ENCODE measurements at places on chromosomes 16 and 17. TPM values are rescaled to one million over a fixed set of nuclear protein-coding genes. Genes with fewer than 3 reads are reported as not detected.

- peaks cover 16% of the 10 kb centered on the region for H3K27me3 ChIP-seq
- peaks cover 3% of the 10 kb centered on the region for H3K4me1 ChIP-seq
- peaks cover 10% of the 10 kb centered on the region for H3K36me3 ChIP-seq
Observed at GRCh38 chr17:44925731-44926697, 10.7 kb upstream of the GFAP start.

DNA sequence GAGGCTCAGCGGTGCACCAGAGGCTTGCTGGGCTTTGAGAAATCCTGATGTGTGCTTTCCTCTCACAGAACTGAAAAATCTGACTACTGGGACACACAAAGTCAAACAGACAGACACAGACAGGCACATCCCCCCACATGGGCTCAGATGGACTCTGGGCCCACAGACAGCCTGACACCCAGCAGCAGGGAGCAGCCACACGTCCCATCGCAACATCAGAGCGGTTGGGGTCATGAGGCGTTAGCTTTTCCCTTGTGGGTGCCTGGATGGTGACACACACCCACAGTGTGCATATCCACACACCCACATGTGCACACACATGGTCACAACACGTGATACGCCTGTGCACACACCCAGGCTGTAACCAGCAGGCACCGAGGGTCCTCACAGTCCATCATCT lies 6.3 kb downstream of the SPNS3 start:
- H3K4me3 ChIP-seq: no peak overlapping the region
- DNase-seq: no peak
- no peak overlapping the region for H3K27ac ChIP-seq
- peaks cover 21% of the 10 kb centered on the region for H3K4me1 ChIP-seq

GRCh38 chr16:65888201-65888600 lies 478.3 kb upstream of the CDH5 start:
- no peak overlapping the region for H3K4me3 ChIP-seq
- H3K27me3 ChIP-seq: no peaks in the 10 kb centered on the region
- H3K36me3 ChIP-seq: peaks cover 3% of the 10 kb centered on the region
- peaks cover 16% of the 10 kb centered on the region for H3K4me1 ChIP-seq
- no peak overlapping the region for H3K27ac ChIP-seq

RFWD3 gene
- 32.7 TPM for total RNA-seq

GRCh38 chr17:37737081-37737480 lies 7.8 kb downstream of the HNF1B start:
- peaks cover 76% of the 10 kb centered on the region for H3K27me3 ChIP-seq
- H3K4me3 ChIP-seq: no peak overlapping the region
- H3K4me1 ChIP-seq: no peaks in the 10 kb centered on the region
- no peaks in the 10 kb centered on the region for H3K36me3 ChIP-seq

DNA sequence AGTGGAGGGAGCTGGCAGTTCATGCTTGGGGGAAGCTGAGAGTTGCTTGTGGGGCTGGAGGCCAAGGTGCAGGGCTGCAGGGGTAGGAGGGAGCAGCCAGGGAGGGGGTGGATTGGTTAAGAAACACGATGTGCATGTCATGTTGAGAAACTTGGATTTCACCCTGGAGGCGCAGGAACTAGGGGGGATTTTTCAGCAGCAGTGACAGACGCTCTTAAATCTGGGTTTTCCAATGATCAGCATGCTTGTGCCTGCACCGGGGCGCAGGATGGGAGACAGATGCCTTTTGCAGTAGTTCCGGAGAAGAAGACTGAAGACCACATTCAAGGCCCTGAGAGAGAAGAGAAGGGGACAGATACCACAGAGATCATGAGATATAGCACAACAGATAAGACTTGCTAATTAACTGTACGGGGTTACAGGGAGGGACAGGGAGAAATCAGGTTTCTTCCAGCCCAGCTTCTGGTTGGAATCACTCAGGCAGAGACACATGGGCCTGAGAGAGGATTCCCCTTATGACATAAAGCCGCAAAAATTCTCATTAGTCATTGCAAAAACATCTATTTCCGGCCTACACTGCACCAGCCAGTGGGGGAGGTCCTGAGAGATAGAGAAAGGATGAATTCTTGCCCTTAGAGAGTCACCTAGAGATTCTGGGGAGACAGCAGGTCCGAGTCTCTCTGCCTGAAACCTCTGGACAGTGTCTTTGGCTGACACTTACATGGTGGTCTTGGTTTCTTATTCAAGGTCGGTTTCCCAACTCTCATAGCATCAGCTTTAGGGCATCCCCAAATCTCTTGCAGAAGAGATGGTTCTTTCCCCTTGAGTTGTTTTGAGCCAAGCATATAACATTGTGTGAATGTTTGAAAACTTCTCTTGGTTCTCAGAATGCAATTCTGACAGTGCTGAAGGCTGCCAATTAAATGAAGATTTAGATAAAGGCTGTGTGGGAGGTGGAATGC lies 27.1 kb downstream of the CDH13 start:
- no peaks in the 10 kb centered on the region for H3K36me3 ChIP-seq
- H3K4me1 ChIP-seq: peaks cover 18% of the 10 kb centered on the region
- H3K4me3 ChIP-seq: peak overlapping the region; percentile 5
- peaks cover 6% of the 10 kb centered on the region for H3K27me3 ChIP-seq

PRKAR1A gene
- 276 TPM for total RNA-seq

SNAI3 gene
- 0.69 TPM for total RNA-seq

CPHXL2 gene
- total RNA-seq: not detected

GRCh38 chr17:38871247-38872015 lies 1.6 kb downstream of the LASP1 start:
- no peak for DNase-seq
- H3K27me3 ChIP-seq: no peaks in the 10 kb centered on the region
- H3K27ac ChIP-seq: peak overlapping the region; percentile 89
- H3K4me3 ChIP-seq: peak overlapping the region; percentile 100
- peaks cover 60% of the 10 kb centered on the region for H3K4me1 ChIP-seq

DNA sequence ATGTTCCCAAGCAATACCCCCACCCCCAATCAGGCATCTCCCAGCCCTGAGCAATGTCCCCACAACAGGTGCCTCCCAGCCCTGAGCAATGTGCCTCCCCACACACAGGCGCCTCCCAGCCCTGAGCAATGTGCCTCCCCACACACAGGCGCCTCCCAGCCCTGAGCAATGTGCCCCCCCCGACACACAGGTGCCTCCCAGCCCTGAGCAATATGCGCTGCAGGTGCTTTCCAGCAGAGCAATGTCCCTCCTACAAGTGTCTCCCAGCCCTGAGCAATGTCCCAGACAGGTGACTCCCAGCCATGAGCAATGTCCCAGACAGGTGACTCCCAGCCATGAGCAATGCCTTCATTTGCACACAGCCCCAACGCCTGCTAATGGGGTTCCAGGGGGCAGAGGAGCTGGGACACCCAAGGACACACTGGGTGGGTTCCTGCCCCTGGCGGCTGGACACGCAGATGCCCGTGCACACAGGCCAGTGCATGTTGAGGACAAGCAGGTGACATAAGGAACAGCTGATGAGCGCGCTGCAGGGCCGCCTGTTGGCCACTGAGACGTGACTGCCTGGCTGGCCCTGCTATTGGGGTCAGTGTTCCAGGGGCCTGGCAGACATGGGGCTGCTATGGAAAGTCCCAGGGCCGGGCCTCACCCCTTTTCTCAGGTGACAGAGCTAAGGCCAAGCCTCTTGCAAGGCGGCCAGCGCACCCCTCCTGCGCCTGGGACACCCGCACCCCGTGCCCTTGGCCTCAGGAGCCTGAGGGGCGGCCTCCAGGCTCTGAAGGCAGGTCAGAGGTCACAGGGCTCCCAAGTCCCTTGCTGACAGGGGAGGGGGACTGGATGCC lies 26.9 kb upstream of the PABPN1L start:
- no peak for DNase-seq
- H3K36me3 ChIP-seq: peaks cover 10% of the 10 kb centered on the region
- no peak overlapping the region for H3K4me3 ChIP-seq

DNA sequence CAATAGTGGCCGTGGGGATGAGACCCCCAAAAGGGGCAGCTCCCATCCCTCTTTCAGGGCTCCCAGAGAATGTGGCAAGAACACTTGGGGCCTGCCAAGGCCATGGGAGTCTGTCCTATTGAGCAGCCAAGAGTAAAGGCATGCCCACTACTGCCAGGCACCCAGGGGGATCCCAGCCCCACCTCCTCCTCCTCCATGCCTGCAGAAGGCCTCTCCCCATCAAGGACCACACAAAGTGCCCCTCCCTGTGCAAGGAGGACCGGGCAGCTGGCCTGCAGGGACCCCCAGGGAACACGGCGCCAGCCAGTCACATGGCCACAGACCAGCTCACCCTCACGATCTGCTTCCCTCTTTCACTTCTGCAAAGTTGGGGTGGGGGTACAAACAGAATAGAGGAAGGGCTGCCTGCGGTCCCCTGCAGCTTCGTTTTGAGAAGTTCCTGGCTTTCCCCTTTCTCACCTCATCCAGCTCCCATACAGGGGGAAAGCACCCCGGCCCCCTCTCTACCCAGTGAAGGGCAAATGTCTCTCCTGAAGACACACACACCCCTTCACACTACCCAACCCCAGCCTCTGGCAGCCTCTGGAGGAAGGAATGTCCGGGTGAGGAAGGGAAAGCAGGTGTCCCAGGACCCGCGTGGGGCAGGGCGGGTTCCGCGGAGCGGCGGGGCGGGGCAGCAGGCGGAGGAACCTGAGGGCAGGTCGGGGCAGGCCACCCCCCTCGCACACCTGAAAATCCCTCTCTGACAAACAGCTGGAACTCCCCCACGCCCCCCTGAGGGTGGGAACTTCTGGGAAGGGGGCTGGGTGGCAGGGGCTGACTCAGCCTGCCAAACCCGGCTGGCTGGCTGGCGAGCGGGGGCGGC lies 2.0 kb downstream of the PPP1R9B start:
- peak overlapping the region; percentile 74 for H3K4me3 ChIP-seq
- H3K36me3 ChIP-seq: peaks cover 7% of the 10 kb centered on the region
- peak; percentile 56 for DNase-seq
- H3K27ac ChIP-seq: peak overlapping the region; percentile 77

DNA sequence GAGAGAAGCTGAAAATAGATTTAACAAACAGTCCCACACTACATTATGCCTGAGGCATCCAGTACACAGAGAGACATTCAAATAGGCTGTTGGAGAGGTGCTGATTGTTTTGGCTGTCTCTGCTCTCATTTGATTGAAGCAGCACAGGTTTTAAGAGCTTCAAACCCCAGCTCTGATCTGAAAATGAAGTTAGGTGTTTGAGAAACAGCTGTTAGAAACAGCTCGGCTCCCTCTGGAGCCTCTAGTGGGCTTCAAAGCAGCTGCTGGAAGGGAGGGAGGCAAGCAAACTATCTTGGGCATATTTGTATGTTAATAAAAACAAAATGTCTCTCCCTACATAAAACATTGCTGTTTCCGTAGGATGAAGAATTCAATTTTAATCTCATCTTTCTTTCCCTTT lies 607.3 kb upstream of the GOT2 start:
- DNase-seq: no peak
- H3K4me1 ChIP-seq: no peaks in the 10 kb centered on the region
- no peaks in the 10 kb centered on the region for H3K36me3 ChIP-seq

- no peaks in the 10 kb centered on the region for H3K27me3 ChIP-seq
- no peak overlapping the region for H3K27ac ChIP-seq
- H3K36me3 ChIP-seq: peaks cover 6% of the 10 kb centered on the region
- peaks cover 10% of the 10 kb centered on the region for H3K4me1 ChIP-seq
Observed at GRCh38 chr17:82092628-82092994, 5.4 kb downstream of the FASN start.

- no peak overlapping the region for H3K27ac ChIP-seq
- H3K27me3 ChIP-seq: no peaks in the 10 kb centered on the region
- DNase-seq: no peak
- H3K4me1 ChIP-seq: peaks cover 11% of the 10 kb centered on the region
Observed at GRCh38 chr17:17090642-17091103, 48.4 kb downstream of the MPRIP start.

DNA sequence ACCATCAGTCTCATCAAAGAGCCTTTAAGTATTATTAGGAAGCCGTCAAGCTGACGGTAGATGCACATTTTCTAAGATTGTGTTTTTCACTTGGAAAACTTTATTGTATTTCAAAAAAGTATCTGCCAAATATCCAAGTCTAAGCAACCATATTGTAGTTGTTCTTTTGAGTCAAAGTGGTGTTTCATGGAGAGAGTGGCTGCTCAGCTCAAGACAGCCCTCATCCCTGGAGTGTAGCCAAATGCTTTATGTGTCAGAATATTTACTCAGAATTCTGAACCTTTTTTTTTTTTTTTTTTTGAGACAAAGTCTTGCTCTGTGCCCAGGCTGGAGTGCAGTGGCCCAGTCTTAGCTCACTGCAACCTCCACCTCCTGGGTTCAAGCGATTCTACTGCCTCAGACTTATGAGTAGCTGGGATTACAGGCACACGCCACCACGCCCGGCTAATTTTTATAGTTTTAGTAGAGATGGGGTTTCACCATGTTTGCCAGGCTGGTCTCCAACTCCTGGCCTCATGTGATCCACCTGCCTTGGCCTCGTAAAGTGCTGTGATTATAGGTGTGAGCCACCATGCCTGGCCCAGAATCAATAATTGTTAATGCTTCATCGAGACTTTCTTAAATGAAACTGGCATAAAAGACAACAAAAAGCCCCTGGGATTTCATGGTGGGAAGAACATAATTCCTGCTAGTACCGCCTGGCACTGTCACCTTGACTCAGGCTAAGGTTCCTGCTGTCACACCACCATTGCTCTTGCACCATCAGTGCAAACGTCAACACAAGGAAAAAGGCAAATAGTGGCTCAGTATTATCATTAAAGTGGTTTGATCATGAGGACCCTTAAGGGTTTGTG lies 45.5 kb downstream of the PRKCA start:
- H3K4me3 ChIP-seq: no peak overlapping the region
- H3K27ac ChIP-seq: no peak overlapping the region
- no peak for DNase-seq
- H3K4me1 ChIP-seq: peaks cover 24% of the 10 kb centered on the region
- H3K36me3 ChIP-seq: no peaks in the 10 kb centered on the region
- H3K27me3 ChIP-seq: no peaks in the 10 kb centered on the region

DNA sequence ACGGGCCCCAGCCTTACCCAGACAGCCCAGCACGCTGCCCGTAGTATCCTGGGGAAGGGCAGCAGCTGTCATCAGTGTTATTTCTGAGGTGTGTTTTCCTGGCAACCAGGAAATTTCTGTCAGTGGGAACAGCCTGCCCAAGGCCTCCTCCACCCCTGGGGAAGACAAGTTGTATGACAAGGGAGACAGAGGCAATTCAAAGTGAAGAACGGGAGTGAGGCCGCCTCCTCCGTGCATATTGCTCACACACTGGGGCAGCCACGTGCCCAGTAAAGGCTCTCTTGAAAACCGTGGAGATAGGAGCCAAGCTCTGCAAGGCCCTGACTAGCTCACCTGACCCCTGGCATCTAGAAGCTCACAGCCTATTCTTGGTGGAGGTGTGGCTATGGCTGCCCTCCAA lies 57.6 kb downstream of the RAI1 start:
- peak overlapping the region; percentile 49 for H3K4me3 ChIP-seq
- H3K4me1 ChIP-seq: peaks cover 72% of the 10 kb centered on the region
- H3K27ac ChIP-seq: peak overlapping the region; percentile 95
- no peak for DNase-seq

- no peak for DNase-seq
- no peak overlapping the region for H3K4me3 ChIP-seq
- peaks cover 37% of the 10 kb centered on the region for H3K36me3 ChIP-seq
- no peaks in the 10 kb centered on the region for H3K27me3 ChIP-seq
Observed at GRCh38 chr16:4874666-4875065, 27.4 kb downstream of the UBN1 start.

- no peaks in the 10 kb centered on the region for H3K27me3 ChIP-seq
- H3K36me3 ChIP-seq: no peaks in the 10 kb centered on the region
- H3K4me1 ChIP-seq: no peaks in the 10 kb centered on the region
- H3K27ac ChIP-seq: no peak overlapping the region
Observed at GRCh38 chr17:47413872-47414271, 90.1 kb downstream of the EFCAB13 start.

HOXB1 gene
- 0.24 TPM for total RNA-seq

Data from mesothelial cell of epicardium (in vitro differentiated cells).